CD4-positive, alpha-beta memory T cell (primary cell): ENCODE measurements at places on chromosomes 3 and 15.

DNA sequence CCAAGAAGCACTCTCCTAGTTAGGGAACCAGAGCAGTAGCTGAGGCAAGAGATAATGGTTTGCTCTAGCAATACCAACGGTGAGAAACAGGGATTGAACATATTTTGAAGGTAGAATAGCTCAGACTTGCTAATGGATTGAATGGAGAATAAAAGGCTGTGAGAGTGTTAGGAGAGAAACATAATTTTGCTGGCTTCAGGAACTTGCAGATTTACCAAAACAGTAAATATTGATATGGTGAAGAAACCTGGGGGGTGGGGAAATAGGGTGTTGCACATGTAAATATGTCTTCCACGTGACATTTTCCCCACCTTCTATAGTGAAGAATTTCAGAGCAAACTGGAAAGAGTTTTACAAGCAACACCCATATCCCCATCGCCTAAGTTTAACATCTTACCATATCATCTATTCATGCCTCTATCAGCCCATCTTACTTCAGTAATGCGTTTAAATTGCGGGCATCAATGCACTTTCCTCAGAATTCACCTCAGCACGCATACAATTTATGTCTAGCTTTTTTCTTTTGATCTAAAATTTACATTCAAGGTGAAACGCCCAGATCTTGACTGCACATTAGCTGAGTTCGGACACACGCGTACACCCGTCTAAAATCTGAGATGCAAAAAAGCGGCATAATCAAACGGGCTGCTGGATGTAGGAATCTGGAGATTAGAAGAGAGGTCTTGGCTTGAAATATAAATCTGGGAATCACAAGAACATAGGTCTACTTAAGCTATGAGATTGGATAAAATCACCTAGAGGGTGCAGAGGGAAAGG, 891 bp upstream of the NR1D2 start:
- H3K4me1 ChIP-seq = peaks cover 36% of the 10 kb centered on the region
- H3K4me3 ChIP-seq = no peak overlapping the region
- no peaks in the 10 kb centered on the region for H3K36me3 ChIP-seq
- no peak for DNase-seq
- no peak overlapping the region for H3K27ac ChIP-seq

DNA sequence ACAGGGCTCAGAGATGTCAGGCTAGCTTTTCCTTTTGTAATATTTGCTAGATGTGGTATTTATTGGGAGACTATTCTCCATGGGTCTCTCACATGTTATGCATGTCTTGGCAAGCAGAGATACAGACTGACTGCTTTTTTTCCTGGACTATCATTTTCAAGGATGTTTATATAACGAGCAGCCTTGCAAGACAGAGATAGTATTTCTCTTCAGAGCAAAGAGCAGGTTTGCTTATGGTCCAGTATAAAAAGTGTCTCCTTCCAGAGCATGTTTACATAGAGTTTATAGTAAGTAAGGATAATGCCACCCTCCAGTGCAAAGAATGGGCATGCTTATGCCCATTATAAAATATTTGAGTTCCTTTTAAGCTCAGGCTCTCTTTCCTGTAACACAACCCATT, 24.6 kb downstream of the GTF2E1 start:
- no peaks in the 10 kb centered on the region for H3K27me3 ChIP-seq
- no peak overlapping the region for H3K27ac ChIP-seq
- H3K36me3 ChIP-seq = peaks cover 9% of the 10 kb centered on the region
- DNase-seq = no peak
- peaks cover 13% of the 10 kb centered on the region for H3K4me1 ChIP-seq

GRCh38 chr3:49523756-49524747, 30.2 kb upstream of the BSN start:
- DNase-seq = no peak
- H3K27ac ChIP-seq = no peak overlapping the region
- H3K4me1 ChIP-seq = no peaks in the 10 kb centered on the region
- H3K4me3 ChIP-seq = no peak overlapping the region
- H3K36me3 ChIP-seq = peaks cover 1% of the 10 kb centered on the region

GRCh38 chr3:157447026-157447694, 10.5 kb downstream of the PTX3 start:
- no peaks in the 10 kb centered on the region for H3K4me1 ChIP-seq
- H3K27ac ChIP-seq = no peak overlapping the region
- H3K36me3 ChIP-seq = no peaks in the 10 kb centered on the region
- no peak overlapping the region for H3K4me3 ChIP-seq
- no peak for DNase-seq
- H3K27me3 ChIP-seq = no peaks in the 10 kb centered on the region

GRCh38 chr3:71893702-71894479, 108.9 kb upstream of the PROK2 start:
- no peak overlapping the region for H3K27ac ChIP-seq
- H3K4me1 ChIP-seq = no peaks in the 10 kb centered on the region
- no peak overlapping the region for H3K4me3 ChIP-seq
- no peaks in the 10 kb centered on the region for H3K36me3 ChIP-seq

DNA sequence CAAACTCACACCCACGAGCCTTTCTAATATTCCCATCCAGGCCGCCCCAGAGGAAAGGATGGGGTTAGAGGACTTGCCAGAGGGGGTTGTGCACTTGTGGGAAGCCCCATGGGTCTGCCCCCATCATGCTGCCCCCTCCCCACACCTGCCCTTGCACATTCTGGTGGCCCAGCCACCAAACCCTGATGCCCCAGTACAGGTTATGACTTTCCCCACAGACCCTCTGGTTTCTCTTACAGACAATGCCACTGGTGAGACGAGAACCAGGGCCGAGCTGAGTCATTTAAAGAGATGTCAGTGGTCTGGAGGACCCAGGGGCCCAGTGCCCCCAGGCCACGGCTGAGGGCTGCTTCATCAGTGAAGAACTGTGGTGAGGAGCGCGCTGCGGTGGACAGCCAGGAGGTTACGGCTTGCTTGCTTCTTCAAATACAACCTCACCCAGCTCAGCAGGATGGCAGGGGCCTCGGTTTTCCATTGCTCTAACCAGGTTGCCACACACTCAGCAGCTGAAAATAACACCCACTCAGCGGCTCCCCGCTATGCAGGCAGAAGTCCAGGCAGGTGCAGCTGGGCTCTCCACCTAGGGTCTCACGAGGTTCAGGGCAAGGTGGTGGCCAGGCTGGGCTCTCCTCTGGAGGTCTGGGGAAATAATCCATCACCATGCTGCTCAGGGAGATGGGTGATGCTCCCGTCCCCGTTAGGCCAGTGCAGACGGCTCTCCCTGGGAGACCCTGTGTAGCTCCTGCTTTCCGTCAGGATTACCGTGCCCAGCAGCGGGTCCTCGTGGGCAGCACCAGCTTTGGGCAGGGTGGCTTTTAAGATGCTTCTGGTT, 13.8 kb upstream of the SNRPA1 start:
- no peak for DNase-seq
- H3K27me3 ChIP-seq = no peaks in the 10 kb centered on the region
- no peak overlapping the region for H3K27ac ChIP-seq
- H3K4me3 ChIP-seq = no peak overlapping the region
- no peaks in the 10 kb centered on the region for H3K4me1 ChIP-seq

- H3K4me3 ChIP-seq = no peak overlapping the region
- no peaks in the 10 kb centered on the region for H3K36me3 ChIP-seq
- no peaks in the 10 kb centered on the region for H3K4me1 ChIP-seq
- no peak for DNase-seq
- H3K27me3 ChIP-seq = peaks cover 4% of the 10 kb centered on the region
- no peak overlapping the region for H3K27ac ChIP-seq
Measured at GRCh38 chr3:62876064-62876463, 848 bp upstream of the CADPS start.

GRCh38 chr15:91270747-91271146, 170.7 kb downstream of the SV2B start:
- H3K27me3 ChIP-seq = no peaks in the 10 kb centered on the region
- DNase-seq = no peak
- no peak overlapping the region for H3K4me3 ChIP-seq
- no peak overlapping the region for H3K27ac ChIP-seq
- H3K36me3 ChIP-seq = no peaks in the 10 kb centered on the region

DNA sequence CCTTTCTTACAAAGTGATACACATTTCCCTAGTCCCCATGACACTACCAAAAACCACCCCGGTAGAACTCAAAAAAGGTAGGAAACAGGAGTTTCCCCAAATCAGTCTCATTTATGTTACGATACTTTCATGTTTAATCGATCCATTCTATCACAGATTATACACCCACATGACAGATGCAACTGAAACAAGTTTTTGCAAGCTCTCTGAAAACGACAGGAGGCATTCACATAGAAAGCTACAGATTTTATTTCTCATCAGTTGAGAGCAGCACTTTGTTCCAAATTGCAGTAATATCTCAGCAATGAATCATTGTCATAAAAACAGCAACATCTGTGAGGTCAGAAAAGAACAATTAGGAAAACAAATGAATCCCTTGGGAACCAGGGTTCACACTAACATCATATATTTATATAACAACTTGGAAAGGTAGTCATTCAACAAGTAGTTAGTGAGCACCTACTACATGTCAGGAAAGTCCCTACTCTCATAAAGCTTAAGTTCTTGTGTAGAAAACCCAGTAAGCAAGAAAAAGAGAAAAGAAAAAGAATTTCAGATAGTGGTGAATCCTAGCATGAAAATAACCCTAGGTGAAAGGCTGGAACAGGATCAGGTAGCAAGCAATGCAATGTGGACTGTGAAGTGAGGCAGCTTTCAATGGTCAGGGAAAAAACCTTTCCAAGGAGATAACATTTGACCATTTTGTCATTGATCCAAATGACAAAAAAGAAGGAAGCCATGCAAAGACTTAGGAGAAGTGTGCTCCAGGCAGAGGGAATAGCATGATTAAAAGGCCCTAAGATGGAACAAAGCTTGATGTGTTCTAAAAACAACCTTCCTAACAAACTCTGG, 8.3 kb downstream of the PLD1 start:
- DNase-seq = no peak
- no peaks in the 10 kb centered on the region for H3K36me3 ChIP-seq
- H3K4me3 ChIP-seq = no peak overlapping the region
- no peak overlapping the region for H3K27ac ChIP-seq
- no peaks in the 10 kb centered on the region for H3K27me3 ChIP-seq
- no peaks in the 10 kb centered on the region for H3K4me1 ChIP-seq

GRCh38 chr3:195260280-195260905, 10.6 kb downstream of the XXYLT1 start:
- H3K27me3 ChIP-seq = no peaks in the 10 kb centered on the region
- DNase-seq = no peak
- peak overlapping the region; percentile 90 for H3K4me3 ChIP-seq

DNA sequence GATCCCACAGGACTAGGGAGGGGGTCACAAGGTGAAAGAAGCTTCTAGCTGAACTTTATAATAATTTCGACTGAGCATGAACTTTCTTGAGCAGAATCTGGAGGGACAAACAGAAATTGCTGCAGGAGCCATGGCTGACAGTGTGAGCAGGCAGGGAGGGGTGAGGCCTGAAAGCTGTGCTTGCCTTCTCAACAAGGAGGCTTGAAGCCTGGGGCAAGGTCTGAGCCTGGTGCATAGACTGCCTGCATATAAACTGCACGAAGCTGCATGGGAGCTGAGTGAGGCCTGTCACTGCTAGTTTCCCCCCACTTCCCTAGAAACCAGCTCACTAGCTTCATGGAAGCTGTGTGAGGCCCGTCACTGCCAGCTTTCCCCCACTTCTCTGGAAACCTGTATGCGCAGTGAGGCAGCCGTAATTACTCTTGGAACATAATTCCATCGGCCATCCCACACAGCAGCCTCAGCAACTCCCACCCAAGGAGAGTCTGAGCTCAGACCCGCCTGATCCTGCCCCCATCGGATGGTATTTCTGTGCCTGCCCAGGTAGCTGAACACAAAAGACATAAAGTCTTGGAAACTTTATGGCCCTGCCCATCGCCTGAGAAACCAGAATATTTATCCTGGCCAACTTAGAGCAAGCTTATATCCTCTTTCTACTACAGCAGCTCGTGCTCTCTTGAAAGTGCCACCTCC, 136.5 kb downstream of the PLCH1 start:
- DNase-seq = no peak
- no peaks in the 10 kb centered on the region for H3K36me3 ChIP-seq
- H3K4me3 ChIP-seq = no peak overlapping the region
- no peak overlapping the region for H3K27ac ChIP-seq

- no peaks in the 10 kb centered on the region for H3K36me3 ChIP-seq
- DNase-seq = no peak
- H3K27ac ChIP-seq = no peak overlapping the region
- no peak overlapping the region for H3K4me3 ChIP-seq
- no peaks in the 10 kb centered on the region for H3K27me3 ChIP-seq
Measured at GRCh38 chr3:170520996-170521395, 64.9 kb downstream of the SLC7A14 start.

DNA sequence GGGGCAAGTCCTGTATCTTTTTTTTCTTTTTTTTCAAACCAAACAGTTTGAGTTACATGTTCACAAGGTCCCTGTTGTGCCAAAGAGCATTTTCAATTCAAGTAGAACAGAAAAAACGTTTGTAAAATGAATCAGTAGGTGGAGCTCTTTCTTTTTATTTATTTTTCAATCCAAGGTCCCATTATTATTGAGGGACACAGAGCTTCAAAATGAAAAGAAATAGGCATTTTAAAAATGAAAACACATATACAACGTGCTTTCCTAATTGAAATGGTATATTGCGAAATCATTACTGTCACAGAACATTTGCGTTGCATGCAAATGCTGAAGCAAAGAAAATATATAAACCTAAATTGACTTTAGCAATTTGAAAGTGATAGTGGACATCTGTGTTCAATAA, 711.0 kb downstream of the MECOM start:
- no peak overlapping the region for H3K27ac ChIP-seq
- no peak overlapping the region for H3K4me3 ChIP-seq
- DNase-seq = no peak
- H3K27me3 ChIP-seq = no peaks in the 10 kb centered on the region
- H3K36me3 ChIP-seq = no peaks in the 10 kb centered on the region

DNA sequence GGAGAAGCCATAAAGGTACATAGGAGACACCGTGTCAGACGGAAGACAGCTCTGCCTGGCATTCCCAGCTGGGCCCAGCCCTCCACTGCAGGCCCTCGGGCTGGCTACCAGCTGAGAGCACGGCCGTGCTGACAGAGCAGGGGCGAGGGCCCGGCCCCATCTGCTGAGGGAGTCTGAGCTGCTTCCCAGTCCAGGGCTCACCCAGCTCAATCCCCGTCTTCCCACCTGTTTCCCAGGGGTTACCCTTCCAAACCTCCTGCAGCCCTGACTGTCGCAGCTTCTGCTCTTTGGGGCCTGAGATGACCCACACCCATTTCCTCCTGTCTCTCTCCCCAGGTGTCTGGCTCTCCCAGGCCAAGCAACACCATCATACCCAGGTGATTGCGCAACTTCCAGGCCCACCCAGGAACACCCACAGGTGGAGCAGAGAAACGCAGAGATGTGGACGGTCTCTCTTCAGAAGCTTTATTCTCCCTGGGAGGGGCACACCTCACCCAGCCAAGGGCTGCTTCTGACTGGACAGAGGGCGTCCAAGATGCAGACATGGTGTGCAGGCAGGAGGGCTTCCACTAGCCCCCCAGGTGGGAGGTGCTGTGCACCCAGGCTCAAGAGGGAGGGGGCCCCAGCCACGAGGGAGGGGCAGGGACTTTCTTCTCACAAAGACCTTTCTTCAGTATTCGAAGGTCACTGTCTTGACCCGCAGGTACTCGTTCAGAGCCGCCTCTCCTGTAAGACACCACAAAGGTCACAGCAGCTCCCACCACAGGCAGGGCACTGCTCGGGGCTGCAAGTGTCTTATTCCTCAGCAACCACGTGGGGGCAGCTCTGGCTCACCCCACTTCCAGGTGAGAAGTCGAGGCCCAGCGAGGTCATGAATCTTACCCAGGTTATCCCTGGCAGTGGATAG, 19.4 kb upstream of the SLC41A3 start:
- no peak overlapping the region for H3K27ac ChIP-seq
- H3K27me3 ChIP-seq = no peaks in the 10 kb centered on the region
- H3K4me3 ChIP-seq = no peak overlapping the region
- H3K36me3 ChIP-seq = no peaks in the 10 kb centered on the region
- no peaks in the 10 kb centered on the region for H3K4me1 ChIP-seq

GRCh38 chr3:129940086-129940485, 34.4 kb upstream of the TRH start:
- H3K27me3 ChIP-seq = no peaks in the 10 kb centered on the region
- H3K27ac ChIP-seq = no peak overlapping the region
- no peak overlapping the region for H3K4me3 ChIP-seq
- DNase-seq = no peak
- H3K4me1 ChIP-seq = no peaks in the 10 kb centered on the region
